SHP77 (cell line): ENCODE measurements at places on chromosomes 16 and 17.

GRCh38 chr16:70735141-70735979 lies 49.5 kb upstream of the MTSS2 start:
- no peak for DNase-seq

- no peak for DNase-seq
These were observed 43.6 kb downstream of the NLRC5 start for GRCh38 chr16:57032931-57033330.

DNA sequence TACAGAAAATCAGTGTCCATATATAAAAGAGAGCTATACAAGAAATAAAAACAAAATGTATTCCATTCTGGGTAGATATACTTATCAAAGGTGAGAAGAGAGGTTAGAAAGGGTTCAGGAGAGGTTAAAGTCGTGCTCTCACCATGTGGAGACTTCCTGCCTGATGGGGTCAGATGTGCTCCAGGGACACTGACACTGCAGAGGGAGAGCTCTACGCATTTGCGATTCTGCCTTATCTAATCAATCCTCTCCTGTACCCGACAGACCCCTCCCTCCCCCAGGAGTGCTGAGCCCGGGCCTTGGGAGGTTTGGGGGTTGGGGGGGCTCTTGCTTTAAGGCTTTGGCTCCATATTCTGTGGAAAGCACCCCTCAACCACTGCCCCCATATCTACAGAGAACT lies 16.6 kb upstream of the SLC5A11 start:
- DNase-seq = no peak

GRCh38 chr16:11060842-11061241 lies 116.5 kb downstream of the CLEC16A start:
- no peak for DNase-seq
